ENCODE measurements at places on chromosomes 11 and 22.
A peak's percentile ranks its signal among the peaks of the same experiment; 100 is the strongest.

- DNase-seq = peak; percentile 97
These were observed 609 bp upstream of the ATF4 start for GRCh38 chr22:39519681-39520225.

GRCh38 chr11:76250520-76251225 lies 44.4 kb upstream of the WNT11 start:
- DNase-seq = no peak

DNA sequence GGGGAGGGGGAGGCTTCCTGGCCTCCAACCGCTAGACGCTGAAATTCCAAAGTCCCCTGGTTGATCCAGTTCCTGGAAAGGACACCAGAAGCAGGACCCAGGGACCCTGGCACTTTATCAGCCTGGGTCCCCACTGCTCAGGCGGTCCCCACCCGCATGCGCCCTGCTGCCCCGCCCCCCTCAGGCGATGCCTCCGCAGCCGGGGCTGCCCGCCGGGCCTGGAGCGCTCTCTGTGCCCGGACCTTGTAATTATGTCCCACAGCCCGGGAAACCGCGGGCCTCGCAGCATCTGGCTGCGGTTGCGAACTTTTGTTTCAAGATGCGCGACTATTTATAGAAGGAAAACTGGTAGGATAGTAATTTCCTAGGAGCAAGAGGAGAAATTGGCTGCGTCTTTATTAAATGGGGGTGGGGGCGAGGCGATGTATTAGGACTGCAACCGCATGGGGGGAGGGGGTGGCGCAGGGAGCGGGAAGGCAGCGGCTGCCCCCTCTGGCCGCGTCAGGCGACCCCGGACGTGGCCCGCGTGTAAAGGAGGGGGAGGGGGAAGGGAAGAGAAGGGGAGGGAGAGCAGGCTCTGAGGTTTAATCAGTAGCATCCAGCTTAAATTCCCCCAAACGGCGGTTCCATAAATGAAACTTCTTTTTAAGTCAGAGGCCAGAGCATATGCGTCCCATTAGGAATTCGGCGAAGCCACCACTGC lies 6.1 kb downstream of the WNT7B start:
- DNase-seq = no peak

- DNase-seq = no peak
These were observed 50.3 kb downstream of the MICAL3 start for GRCh38 chr22:17974087-17974486.

DNA sequence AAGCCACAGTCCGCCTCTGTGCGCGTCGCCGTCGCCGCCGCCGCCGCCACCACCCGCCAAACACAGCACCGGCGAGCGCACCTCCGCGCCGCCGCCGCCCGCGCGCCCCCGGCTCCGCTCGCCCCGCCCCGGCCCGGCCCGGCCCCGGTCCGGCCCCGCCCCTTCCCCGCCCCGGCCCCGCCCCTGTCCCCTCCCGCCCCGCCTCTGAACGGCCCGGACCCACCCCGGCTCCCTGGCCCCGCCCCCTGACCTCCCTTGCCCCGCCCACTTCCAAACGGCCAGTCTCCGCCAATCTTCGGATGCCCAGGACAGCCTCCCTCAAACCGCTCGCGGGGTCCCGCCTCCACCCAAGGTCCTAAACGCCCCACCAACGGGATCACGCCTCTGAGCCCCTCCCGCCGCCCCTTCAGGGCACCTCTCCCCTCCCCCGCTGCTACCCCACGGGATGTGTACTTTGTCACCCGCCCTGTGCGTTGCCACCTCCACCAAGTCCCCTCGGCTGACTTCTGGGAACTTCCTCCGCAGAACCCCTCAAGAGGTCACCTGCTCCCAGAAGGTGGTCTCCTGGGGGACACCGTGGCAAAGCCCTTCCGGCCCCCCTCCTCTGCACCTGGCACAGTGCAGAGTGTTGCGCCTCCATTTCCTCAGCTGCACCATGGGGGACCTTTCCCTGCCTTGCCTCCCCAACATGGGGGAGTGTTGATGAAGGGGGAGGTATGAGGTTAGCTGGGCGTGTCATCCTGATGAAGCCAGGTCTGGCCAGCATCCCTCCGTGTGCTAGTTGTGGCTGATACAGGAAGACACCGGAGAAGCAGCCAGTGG lies at the start of gene KIAA0930:
KIAA0930 (minus strand) TSS at position 85 of the 822 bp plus-strand sequence. CDS start 191 bp downstream, outside the sequence.
- peak; percentile 98 for DNase-seq

DNA sequence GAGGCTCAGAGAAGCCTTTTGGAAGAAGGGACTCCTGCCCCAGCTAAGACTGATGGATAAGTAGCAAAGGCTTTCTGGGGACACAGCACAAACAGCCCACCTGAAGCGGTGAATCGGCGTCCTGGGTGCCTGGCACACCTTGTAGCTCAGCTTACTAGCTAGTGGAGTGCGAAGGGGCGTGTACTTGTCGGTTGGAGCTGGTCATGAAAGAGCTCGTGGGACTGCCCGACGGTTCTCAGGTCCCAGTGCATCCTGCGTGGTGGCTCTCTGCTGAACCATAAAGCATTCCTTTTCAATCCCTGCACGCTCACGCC lies 690 bp upstream of the UVRAG start:
- no peak for DNase-seq

GRCh38 chr11:4050138-4050537 lies 44.5 kb upstream of the RRM1 start:
- no peak for DNase-seq

GRCh38 chr22:44523981-44524759 lies 26.1 kb upstream of the RTL6 start:
- DNase-seq = no peak

DNA sequence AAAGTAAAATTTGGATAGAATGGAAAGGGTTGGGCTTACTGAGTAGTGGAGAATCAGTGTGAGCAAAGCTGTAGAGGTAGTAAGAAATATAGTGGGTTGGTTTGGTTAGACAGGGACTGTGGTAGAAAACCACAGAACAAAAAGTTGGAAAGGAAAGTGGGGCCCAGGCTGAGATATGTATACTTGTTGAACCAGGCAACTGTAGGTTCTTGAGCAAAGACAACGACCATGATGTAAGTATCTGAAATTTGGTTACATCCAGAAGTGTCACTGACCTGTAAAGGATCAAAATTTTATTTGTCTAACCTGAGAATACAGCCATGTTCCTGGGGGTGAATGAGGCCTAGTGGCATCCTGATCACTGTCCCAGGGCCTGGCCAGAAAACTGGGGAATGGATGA lies 114.1 kb downstream of the STIM1 start:
- no peak for DNase-seq

GRCh38 chr11:94796190-94796580 lies 28.0 kb downstream of the AMOTL1 start:
- DNase-seq = no peak

GRCh38 chr11:66850588-66851238 lies 6.2 kb upstream of the LRFN4 start:
- DNase-seq = no peak

DNA sequence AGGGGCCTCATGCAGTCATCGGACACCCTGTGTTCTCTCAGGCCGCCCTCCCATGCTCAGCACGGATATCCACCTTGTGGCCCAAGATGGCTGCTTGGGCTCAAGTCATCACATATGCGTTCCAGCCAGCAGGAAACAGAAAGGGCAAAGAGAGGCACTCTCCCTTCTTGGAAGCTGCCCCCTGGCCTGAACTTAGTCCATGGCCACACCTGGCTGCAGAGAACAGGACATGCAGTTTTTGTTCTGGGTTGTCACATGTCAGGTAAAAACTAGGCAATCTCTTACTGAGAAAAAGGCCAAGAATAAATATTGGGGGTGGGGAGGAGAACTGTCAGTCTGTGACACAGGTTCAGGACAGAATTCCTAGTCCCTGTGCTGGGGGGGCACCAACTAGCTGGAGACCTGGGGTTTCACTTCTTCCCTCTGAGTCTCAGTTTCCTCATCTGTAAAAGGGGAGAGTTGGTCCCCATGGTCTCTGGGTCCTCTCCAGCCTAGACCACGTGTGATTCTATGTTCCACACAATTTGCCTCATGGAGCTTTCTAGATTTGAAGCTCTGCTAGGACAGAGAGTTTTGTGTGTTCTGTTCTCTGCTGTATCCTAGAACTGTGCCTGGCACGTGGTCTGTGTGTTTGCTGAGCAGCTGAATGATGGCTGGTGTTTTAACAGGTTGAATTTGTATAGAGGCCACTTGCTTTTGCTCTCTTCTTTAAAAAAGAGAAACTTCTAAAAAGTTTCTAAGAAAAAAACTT lies 107.2 kb upstream of the ANO1 start:
- DNase-seq = no peak

GRCh38 chr22:50398831-50399648 lies 55.9 kb downstream of the PPP6R2 start:
- no peak for DNase-seq

GRCh38 chr22:48554893-48555572 lies 1272.6 kb downstream of the BRD1 start:
- DNase-seq = no peak

DNA sequence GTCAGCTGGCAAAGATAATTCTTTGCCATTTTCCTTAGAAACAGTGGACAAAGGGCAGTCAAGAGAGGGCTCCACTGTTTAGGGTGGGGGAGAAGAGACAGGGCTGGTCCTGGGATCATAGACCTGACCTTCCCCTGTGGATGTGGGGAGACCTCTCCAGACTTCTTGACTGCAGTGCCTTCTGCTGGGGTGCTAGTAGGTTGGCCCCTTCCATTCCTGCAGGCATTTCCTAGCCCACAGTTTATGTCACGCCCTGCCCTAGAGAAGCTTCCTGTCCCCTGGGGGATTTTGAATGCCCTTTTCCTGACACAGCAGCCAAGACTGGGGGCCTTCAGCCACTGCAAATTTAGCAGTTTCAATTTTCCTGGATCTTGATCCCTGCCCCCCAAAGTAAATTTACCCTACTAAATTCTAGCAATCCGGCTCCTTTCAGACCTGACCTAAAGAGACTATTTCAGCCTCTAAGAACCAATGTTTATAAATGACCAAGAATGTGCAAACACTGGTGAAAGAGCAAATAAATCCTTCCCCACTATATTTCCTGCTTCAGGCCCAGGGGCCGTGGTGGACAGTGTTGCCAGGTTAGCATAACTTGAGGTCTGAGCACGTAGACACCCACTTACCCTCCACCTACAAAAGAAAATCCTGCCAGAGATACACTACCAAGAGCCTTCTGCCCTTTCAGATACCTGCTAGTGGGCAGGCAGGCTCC lies 58.4 kb downstream of the PPFIBP2 start:
- DNase-seq = no peak

DNA sequence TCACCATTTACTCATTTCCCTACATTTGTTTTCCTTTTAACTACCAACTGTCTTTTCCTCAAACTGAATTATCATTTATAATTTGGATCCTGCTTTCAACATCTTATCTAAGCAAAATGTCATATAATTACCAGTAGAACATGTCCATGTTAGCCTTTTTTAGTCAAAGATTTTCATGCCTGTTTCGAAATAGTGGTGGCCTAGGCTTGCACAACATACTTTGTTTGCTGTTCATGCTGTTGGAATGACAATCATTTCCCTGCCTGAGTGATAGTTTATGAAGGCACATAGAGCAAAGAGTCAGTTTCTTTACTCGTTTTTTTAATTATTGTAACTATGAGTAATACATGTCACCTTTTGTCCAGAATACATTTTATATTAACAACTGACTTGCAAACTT lies 144.3 kb upstream of the ANO3 start:
- DNase-seq = no peak

DNA sequence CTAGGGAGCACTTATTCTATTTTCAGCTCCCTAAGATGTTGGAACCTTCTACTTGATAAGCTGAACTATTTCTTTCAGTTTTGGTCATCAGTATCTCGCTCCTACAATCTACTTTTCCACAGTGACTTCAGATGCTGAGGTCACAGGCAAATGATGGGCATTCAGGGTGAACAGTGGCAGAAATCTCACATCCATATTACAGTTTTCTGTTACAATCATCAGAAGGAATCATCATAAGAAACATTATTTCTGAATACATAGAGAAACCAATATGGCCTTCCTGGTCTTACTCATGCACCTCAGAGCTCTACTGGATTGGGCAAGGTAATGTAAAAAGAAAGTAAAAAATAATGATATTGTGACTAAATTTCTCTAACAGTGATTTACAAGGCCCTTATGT lies 39.4 kb upstream of the DDI1 start:
- no peak for DNase-seq
